HTR-8/SVneo (cell line): ENCODE measurements at places on chromosomes 5 and 9.
A peak's percentile ranks its signal among the peaks of the same experiment; 100 is the strongest.

- DNase-seq, result no peak
Measured at GRCh38 chr9:120862452-120862851, 14.5 kb downstream of the PHF19 start.

- peak; percentile 61 for DNase-seq
Measured at GRCh38 chr5:72281764-72282499, 38.1 kb downstream of the MRPS27 start.

- no peak for DNase-seq
Measured at GRCh38 chr5:80739898-80740297, 85.1 kb upstream of the DHFR start.

- DNase-seq, result no peak
Measured at GRCh38 chr5:119276978-119277377, 78.8 kb upstream of the TNFAIP8 start.

DNA sequence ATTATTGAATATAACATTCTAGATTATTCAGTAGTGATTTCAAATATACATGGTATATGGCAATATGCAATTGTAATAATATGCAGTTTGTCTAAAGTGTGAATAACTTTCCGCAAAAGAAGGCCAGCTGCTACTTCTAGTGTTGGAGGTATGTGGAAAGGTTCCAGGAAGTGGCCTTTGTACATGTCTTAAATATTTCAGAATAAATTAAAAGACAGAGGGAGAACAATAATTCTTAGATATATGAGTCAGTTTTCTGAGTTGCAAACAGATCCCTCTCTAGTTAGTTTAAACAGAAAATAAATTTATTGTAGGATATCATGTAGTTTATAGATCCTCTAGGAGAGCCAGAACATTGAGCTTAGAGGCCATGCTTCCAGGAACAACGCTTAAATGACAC lies 210.8 kb upstream of the ELL2 start:
- DNase-seq, result no peak

DNA sequence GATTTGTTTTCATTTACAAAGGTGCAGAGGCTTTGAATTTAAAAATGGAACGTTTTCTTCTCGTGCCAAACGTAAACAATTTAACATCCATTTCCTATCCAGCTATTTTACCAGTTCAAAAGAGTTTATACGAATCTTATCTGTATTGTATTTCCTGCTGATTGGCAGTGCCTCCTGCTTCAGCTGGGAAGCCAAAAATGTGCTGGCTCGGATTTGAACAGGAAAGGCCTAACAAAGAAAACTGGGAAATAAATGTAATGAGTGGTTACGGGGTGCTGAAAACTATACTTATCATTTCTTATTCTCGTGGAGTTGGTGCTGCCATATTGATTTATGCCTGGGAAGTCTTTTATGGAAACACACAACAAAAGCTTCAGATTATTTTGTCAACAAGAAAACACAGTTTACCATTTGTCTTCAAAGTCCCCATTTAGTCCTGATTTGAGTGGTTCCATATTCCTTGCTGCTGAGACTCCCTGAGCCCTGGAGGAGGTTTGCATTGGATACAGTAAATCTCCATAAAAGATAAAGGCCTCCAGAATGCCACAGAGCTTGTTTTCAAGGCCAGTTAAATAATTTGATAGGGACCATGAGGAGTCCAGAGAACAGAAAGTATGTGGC lies 507.4 kb downstream of the RASEF start:
- no peak for DNase-seq

DNA sequence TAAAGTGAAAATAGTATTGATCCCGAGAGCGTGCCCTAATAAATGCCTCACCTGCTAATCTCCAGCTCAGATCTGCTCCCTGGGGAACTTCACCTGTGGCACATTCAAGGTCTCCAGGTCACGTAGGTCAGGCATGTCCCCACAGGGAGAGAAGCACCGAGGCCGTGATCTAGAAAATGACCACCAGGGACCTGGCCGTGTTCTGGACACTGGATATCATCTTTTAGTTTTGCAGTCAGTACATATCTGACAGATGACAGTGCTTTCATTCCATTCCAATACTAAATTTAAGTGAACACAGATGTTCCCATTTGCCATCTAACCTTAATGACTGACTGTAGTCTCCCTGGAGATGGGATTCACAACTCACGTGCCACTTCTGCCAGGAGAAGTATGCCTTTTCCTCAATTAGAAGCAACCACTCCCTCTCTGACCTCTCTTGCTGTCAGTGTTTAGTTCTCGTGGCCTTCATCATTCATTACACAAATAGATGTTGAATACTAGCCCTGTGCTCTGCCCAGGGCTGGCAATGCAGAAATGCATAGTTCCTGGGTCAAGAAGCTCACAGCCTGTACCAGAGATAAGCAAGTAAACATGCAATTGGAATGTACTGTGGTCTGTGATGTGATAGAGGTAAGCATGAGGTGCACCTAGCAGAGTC lies 276.5 kb downstream of the NTRK2 start:
- DNase-seq, result no peak

GRCh38 chr9:129139233-129139992 lies 28.2 kb downstream of the PTPA start:
- DNase-seq, result peak; percentile 74

GRCh38 chr5:151388960-151389359 lies 41.6 kb upstream of the SLC36A2 start:
- DNase-seq, result no peak

GRCh38 chr5:150044329-150044681 lies 42.0 kb downstream of the CSF1R start:
- DNase-seq, result no peak

GRCh38 chr5:36876965-36877666 lies 547 bp downstream of the NIPBL start:
- DNase-seq, result peak; percentile 28

- DNase-seq, result no peak
Measured at GRCh38 chr5:135210286-135211055, 176.4 kb upstream of the PITX1 start.

GRCh38 chr5:150782850-150783249 lies 4.3 kb downstream of the SMIM3 start:
- no peak for DNase-seq

DNA sequence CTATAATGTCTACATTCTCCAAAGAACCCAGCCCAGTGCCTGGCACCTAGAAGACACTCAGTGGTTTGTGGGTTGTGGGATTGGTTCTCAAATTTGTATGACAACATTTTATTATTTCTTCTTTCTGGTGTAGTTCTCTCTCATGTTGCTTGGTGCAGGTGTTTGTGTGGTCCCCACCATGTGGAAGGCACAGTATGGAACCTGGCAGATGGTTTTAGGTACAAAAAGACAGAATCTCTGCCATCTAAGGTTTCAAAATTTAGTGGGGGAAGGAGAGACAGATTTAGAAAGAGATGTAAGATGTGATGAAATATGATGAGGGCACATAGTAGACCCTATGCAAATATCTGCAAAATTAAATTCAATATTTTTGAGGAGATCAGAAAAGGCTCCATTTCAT lies 323.8 kb downstream of the CDK5RAP2 start:
- DNase-seq, result no peak

GRCh38 chr9:127418037-127418471 lies 6.1 kb upstream of the ZNF79 start:
- DNase-seq, result peak; percentile 48

- DNase-seq, result no peak
Measured at GRCh38 chr9:20043035-20043434, 254.2 kb upstream of the SLC24A2 start.

DNA sequence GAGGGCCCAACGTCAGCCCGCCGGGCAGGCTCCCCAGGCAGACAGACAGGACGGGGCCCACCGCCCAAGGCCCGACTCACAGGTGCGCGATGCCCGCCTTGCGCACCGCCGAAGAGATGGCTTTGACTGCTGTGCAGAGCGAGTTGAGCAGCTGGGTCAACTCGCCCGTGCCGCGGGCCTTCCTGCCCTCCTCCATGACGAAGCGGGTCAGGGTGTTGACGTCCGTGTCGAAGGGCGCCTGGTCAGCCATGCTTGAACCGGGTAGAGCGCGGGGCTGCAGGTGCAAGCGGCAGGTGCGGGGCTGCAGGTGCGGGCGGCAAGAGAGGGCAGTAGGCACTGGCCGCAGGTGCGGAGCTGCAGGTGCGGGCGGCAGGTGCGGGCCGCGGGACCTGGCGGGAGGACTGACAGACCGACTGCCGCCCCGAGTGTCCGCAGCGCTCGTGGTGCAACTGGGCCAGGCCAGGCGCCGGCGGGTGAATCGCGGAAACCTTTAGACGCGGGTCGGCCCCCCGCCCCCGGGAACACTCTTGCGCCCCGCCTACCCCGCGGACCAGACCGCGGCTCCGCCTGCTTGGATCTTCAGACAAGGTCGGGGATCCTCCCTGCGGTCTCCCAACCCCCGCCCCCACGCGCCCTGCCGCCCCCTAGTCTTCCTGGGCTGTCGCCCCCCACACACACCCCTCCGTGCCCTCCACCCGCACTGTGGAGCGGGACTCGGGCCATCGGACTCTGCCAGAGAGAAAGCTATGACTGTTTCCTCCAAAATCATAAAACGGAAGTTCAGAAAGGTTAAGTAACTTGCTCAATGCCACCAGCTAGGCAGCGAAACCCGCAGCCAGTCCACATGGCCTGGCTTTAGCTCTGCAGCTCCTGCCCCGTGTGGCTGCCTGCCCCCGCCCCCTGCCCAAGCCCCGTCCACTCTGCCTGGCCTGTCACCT lies at the start of gene FBP1:
Gene FBP1 (minus strand): TSS at position 458 of the 938 bp plus-strand sequence. CDS start 208 bp downstream, at position 250.
- DNase-seq, result no peak
